ENCODE measurements at places on chromosomes 4 and X.

DNA sequence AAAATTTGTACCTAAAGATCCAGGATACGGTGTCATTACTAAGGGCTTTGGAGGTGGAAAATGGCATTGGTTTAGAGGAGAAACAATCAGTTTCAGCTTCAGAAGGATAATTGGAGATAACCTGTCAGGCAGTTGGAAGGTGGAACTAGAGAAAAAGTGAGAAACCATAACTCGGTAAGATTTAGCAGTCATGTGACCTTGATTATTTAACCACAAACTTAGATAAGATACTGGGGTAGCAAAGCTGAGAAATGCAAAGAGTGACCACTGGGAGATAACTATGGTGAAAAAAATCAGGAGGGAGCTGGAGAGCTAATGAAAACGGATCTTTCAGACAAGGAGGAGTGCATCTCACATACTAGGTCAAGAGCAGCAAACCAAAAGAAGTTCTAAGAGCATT lies 58.3 kb upstream of the SMARCA5 start:
- DNase-seq, result peak; percentile 12

- DNase-seq, result no peak
Observed at GRCh38 chrX:44068043-44068442, 94.9 kb upstream of the NDP start.

- no peak for DNase-seq
Observed at GRCh38 chrX:7082556-7082955, 65.0 kb upstream of the STS start.

- peak; percentile 87 for DNase-seq
Observed at GRCh38 chrX:103404231-103405008, 28.1 kb downstream of the BEX3 start.

- no peak for DNase-seq
Observed at GRCh38 chr4:37881811-37882210, 9.1 kb upstream of the TBC1D1 start.

GRCh38 chr4:5460106-5460801 lies 248.1 kb downstream of the EVC2 start:
- peak; percentile 53 for DNase-seq

- no peak for DNase-seq
Observed at GRCh38 chrX:38850807-38851544, 49.7 kb downstream of the MID1IP1 start.

- no peak for DNase-seq
Observed at GRCh38 chrX:154793084-154793795, 12.0 kb downstream of the MPP1 start.

GRCh38 chr4:102883278-102883677 lies 14.5 kb downstream of the CISD2 start:
- no peak for DNase-seq

DNA sequence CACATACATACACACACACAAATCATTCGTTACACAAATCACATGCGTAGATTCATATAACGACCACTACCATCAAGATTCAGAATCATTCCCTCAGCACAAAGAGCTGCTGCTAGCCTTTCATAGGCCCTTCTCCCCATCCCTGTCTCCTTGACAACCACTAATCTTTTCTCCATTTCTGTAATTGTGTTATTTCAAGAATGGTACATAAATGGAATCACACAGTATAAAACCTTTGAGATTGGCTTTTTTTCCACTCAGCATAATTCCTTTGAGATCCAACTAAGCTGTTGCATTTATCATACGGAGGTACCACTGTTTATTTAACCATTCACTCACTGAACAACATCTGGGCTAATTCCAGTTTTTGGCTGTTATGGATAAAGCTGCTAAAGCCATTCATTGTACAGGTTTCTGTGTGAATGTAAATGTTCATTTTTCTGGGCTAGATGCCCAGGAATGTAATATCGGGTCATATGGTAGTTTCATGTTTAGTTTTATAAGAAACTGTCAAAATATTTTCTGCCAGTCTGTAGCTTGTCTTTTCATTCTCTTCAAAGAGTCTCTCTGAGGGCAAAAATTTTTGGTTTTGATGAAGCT lies 64.1 kb downstream of the USP11 start:
- DNase-seq, result no peak

DNA sequence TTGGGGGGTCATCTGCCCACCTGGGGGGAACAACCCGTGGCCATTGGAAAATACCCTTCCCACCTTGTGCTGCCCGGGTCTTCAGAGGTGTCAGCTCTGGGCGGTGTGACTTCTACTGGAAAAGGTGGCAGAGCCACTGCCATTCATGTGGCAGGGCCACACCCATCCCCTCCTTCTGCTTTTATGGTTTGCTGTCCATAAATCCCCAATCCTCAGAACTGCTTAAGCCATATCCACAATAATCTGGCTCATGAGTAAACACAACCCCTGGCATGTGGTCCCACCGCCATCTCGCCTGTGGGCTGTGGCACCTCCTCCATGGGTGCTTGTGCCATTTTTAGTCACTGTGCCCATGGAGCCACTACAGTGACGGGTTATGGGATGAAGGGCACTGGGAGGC lies 20.6 kb downstream of the SORCS2 start:
- DNase-seq, result no peak

DNA sequence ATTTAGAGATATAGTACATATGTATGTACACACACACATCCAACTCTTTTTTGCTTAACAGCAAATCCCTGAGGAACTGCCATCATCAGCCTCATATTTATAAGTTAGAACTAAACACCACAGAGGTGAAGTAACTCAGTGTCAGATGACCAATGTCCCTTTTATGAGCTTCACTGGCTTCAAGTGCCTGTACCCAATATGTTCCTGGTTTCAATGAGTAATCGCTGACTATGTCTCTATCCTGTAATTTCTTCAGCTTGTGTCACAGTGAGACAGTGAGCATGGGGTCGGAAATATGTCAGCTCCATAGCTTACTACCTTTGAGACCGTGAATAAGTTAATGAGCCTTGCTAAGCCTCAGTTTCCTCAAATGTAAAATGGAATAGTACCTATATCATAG lies 136.2 kb upstream of the RASGEF1B start:
- DNase-seq, result no peak

DNA sequence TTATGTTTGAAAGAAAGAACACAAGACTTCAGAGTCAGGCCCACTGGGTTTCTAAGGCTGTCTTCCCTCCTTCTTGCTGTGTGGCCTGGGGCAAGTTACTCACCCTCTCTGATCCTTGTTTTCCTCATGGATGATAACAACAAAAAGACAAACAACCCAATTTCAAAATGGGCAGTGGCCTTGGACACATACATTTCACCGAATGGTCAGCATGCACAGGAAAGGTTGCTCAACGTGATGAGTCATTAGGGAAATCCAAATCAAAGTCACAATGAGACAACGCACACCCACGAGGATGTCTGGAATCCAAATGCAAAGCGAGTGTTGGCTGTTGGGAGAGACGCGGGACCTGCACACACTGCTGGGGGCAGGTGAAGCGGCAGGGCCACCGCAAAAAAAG lies 50.8 kb upstream of the PPP2R2C start:
- no peak for DNase-seq
